H1 (cell line): ENCODE measurements at places on chromosomes 12 and 14. TPM values are rescaled to one million over a fixed set of nuclear protein-coding genes. Genes with fewer than 3 reads are reported as not detected.

- no peak for DNase-seq
- no peaks in the 10 kb centered on the region for H3K27me3 ChIP-seq
- no peak overlapping the region for H3K4me3 ChIP-seq
- H3K4me1 ChIP-seq = no peaks in the 10 kb centered on the region
- H3K36me3 ChIP-seq = no peaks in the 10 kb centered on the region
These were observed 134.9 kb upstream of the MAX start for GRCh38 chr14:65237023-65237814.

DNA sequence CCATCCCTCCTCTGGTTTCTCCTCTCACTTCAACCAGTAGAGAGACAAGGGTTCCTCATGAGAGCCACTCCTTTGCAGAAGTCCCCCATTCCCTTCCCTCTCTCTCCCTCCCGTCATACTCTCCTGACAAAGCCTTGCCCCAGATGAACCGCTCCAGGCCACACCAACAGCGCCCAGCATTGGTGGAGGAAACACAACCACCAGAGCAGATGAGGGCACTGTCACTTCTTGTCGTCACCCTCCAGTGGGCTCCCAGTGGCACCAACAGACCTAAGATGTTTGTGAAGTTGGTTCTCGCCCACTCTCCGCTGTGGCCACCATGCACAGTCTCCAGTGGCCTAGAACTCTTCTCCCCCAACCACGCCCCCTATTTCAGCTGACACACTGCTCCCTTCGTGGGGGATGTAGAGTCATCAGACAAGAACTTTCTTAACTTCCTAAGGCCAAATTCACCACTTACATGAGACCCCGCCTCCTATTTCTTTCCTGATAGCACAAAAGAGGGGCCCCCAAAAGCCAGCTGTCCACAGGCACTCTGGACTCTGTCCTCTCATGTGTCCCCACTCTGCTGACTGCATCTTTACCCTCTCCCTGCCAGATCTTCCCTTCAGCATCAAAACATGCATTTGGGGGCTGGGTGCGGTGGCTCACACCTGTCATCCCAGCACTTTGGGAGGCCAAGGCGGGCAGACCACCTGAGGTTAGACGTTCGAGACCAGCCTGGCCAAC, 29.2 kb upstream of the PLEKHG6 start:
- peaks cover 7% of the 10 kb centered on the region for H3K4me1 ChIP-seq
- no peak for DNase-seq
- H3K27me3 ChIP-seq = no peaks in the 10 kb centered on the region
- H3K27ac ChIP-seq = no peak overlapping the region
- no peaks in the 10 kb centered on the region for H3K36me3 ChIP-seq
- no peak overlapping the region for H3K4me3 ChIP-seq

DYRK2 gene
- total RNA-seq = 31.6 and 34.9 TPM in 2 replicates

DNA sequence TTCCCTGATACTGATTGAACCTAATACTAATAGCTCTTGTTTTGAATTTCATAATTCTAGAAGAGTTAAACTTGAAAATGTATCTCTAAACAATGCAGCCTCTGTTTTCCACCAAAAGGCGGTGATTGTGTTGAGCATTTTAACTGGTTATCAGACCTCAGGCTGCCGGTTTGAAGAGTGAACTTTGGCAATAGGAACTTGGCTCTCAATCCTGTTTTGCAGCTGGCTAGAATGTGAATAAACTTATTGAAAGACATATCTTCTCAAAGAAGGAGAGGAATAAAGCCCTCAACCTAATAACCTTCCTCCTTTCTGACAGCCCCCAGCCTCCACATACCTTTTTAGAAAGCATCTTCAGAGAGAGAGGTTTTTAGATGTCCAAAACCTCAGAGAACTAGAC, 105.4 kb downstream of the SRGAP1 start:
- no peak overlapping the region for H3K4me3 ChIP-seq
- no peak for DNase-seq

GRCh38 chr12:10136637-10137205, 6.7 kb upstream of the CLEC7A start:
- no peak for DNase-seq
- H3K4me1 ChIP-seq = peaks cover 5% of the 10 kb centered on the region; the same call in 1 of the 2 replicates
- H3K36me3 ChIP-seq = no peaks in the 10 kb centered on the region
- no peaks in the 10 kb centered on the region for H3K27me3 ChIP-seq

CALM1 gene
- total RNA-seq = 398 and 422 TPM in 2 replicates

MFAP5 gene
- 0.86 TPM in 1 of 2 replicates, not detected in the other for total RNA-seq

DNA sequence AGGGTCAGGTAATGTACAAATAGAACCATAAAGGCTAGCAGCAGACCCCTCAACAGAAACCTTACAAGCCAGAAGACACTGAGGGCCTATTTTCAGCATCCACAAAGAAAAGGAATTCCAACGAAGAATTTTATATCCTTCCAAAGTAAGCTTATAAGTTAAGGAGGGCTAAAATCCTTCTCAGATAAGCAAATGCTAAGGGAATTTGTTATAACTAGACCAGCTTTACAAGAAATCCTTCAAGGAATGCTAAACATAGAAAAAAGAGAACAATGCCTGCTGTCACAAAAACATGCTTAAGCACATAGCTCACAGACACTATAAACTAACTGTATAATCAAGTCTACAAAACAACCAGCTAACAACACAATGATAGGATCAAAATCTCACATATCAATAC, 130.7 kb upstream of the RPL10L start:
- H3K36me3 ChIP-seq = no peaks in the 10 kb centered on the region
- H3K4me1 ChIP-seq = no peaks in the 10 kb centered on the region
- no peaks in the 10 kb centered on the region for H3K27me3 ChIP-seq
